ENCODE measurements at places on chromosomes 7 and 10. TPM values are rescaled to one million over a fixed set of nuclear protein-coding genes. Genes with fewer than 3 reads are reported as not detected.

GRCh38 chr7:33769930-33770329, 135.4 kb upstream of the BMPER start:
- no peaks in the 10 kb centered on the region for H3K27me3 ChIP-seq
- no peaks in the 10 kb centered on the region for H3K36me3 ChIP-seq
- no peak overlapping the region for H3K27ac ChIP-seq
- H3K4me3 ChIP-seq: no peak overlapping the region

- peak overlapping the region; percentile 73 for H3K4me3 ChIP-seq
- H3K27ac ChIP-seq: peak overlapping the region; percentile 91
- DNase-seq: no peak
These were observed 4.4 kb downstream of the LDB1 start for GRCh38 chr10:102115775-102116174.

DNA sequence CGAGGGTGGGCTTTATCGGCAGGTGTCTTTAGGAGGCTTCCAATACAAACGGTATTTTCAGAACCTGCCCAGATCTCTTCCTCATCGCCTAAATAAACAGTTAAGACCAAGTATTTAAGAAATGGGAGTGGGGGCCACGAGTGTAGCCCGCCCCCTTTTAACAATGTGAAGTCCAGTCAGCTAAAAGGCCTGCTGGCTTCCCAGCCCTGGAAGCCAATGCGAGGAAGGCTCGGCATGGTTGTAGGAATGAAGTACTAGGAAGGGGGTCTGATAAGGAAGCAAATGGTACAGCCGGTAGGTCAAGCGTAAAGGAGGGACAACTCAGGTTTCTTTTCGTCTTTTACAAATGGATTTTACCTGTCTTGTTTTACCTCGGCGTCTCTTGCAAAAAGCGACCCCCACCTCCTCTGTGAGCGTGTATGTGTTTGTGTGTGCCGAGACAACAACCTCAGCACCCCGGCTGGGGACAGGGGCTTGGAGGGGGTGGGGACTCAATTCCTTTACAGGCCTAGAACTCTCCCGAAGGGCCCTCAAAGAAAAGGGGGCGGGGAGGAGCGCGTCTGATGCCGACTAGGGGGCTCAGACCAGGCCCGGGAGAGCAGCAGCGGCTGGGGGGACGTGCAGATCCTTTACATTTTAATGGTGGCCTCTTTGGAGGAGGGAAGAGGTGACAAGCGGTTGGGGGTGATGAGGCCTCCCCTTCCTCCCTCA, 147.6 kb downstream of the GPR85 start:
- H3K27me3 ChIP-seq: peaks cover 3% of the 10 kb centered on the region
- no peaks in the 10 kb centered on the region for H3K36me3 ChIP-seq
- peak overlapping the region; percentile 95 for H3K4me3 ChIP-seq
- no peak for DNase-seq
- peaks cover 31% of the 10 kb centered on the region for H3K4me1 ChIP-seq

DNA sequence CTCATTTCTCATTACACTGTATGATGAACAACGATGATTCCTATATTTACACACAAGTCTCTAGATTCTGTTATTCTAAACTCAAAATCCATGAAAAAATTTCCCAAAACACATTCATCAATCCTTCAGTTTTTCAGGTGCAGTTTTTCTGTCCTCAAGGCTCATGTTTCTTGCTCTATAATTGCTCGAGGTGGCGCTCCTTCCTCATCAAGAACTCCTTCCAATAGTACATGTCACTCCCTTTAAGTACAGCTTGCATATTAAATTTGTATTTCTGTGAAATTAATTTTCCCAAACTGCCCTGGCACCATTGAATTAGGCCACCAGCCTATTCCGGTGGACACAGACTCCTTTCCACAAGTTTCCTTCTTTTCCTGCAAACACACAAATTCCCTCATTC, 188.7 kb upstream of the MINDY3 start:
- no peak for DNase-seq
- H3K27me3 ChIP-seq: no peaks in the 10 kb centered on the region
- H3K4me3 ChIP-seq: no peak overlapping the region
- H3K36me3 ChIP-seq: no peaks in the 10 kb centered on the region
- H3K27ac ChIP-seq: no peak overlapping the region

DNA sequence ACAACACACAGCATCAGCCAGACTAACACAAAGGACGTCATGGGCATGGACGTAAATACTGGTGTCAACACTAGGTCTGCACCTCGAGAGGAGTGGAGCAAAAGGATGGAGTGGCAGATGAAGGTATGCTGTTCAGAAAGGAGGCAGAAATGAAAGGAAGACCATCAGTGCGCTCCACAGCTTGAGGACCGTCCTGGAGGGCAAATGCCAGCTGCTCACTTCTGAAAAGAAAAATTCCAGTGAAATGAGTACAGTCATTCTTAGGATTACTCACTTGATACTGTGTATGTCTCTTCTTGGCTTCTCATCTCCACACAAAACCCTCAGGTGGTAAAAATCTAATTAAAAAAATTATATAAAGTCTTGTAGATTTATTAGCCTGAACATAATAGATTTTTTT, 44.8 kb downstream of the EGFR start:
- H3K27me3 ChIP-seq: peaks cover 7% of the 10 kb centered on the region
- H3K4me1 ChIP-seq: no peaks in the 10 kb centered on the region
- no peaks in the 10 kb centered on the region for H3K36me3 ChIP-seq
- H3K27ac ChIP-seq: no peak overlapping the region
- DNase-seq: no peak
- no peak overlapping the region for H3K4me3 ChIP-seq

Gene RELN
- not detected for total RNA-seq
